HEK293T (cell line): ENCODE measurements at places on chromosomes 3 and 15.

DNA sequence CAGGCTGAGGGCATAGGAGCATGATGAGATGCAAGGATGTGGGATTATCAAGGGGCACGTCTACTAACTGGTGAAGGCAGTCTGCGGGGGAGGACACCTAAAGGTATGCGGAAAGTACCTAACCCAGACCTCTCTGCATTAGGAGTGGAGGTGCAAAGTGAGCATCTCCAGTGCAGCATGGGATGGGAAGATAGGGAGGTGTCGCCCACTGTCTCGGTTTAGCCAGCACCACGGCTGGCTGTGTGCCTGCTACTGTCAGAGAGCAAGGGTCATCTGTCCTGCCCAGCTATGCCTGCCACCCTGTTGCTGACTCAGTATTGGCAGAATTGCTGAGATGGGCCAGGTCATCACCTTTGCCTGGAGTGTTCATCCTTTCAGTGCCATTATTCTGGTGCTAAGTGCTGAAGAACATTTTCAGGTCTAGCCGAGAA is 40.1 kb downstream of the OXNAD1 start:
- no peak for DNase-seq

- no peak for DNase-seq
Measured at GRCh38 chr15:38593524-38593923, 28.9 kb upstream of the RASGRP1 start.

GRCh38 chr3:13876451-13877100 is 3.3 kb downstream of the WNT7A start:
- no peak for DNase-seq

DNA sequence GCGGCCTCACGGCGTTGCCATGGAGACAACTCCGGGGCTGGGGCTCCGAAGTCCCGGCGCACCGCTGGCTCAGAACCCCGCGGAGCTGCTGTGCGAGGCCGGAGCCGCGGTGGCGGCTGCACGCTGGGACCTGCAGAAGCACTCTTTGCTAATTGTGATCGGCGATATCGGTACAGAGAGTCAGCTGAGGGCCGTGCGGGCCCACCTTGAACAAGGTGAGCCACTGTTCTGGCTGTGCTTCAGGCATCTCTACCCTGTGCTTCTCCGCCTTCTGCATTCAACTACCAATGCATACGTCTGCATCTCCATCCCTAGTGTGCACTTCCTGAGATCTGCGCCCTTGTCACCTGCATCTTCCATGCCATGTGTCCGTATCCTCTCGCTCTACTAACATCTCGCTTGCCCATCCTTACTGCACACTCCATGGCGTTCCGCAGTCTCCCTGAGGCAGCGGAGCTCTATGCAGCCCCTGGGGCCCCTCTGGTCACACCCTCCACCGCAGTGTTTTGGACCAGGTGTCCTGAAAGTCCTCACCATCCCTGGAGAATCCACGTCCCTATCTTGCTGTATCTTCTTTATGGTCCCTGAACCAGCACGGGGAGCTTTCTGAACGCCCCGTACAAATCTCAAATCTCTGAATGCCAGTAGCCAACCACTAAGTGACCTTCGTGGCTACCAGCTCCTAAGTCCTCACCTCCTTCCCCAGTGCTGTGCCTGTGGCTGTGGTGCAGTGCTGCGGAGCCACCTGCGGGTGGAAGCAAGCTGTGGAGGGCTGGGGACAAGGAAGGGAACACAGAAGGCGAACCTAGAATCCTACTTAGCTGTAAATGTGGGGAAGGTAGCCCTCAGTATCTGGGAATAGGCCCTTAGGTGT is 6.2 kb upstream of the MAP1A start:
- DNase-seq, result no peak

GRCh38 chr15:92582206-92582605 is 73.4 kb downstream of the FAM174B start:
- no peak for DNase-seq

DNA sequence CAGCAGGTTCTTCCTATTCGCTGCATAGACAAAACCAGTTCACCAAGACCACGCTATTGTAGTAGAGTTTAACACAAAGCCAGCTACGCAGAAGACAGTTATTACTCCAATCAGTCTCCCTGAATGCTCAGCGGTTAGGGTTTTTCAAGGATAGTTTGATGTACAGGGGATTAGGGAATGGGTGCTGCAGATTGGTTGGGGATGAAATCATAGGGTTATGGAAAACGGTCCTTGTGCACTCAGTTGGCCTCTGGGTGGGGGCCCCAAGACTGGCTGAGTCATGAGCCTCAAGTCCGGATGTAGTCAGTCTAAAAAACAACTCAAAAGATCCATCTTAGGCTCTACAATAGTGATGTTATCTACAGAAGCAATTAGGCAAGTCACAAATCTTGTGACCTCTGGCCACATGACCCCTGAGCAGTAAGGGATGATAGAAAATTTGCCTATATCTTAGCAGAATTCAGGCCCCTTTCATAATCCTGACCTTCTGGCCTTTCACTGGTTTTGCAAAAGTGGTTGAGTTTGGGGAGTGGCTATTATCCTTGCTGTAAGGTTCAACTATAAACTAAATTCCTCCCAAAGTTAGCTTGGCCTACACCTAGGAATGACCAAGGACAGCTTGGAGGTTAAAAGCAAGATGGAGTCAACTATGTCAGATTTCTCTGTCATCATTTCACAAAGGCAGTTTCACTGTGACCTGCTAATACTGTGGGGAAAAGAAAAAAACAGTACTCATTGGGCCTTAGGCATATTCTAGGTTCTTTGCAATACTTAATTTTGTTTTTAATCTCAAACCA is 57.7 kb downstream of the LIPC start:
- no peak for DNase-seq

DNA sequence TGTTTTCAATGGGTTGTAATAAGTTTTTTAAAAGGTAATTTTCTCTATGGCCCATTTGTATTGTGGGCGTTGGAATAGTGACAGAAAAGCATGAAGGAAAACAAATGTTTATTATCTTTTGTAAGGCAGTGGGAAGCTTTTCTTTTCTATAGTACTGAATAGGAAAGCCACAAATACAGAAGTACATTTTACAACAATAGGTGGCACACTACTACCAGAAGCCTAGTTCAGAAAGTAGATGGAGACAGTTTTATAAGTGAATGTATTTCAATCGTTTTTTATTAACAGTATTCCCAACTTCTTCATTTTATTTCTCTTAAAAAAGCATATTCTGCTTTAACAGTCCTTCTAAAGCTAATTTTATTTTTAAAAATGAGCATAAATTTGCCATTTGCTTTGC is 296.7 kb downstream of the PTPRG start:
- no peak for DNase-seq

DNA sequence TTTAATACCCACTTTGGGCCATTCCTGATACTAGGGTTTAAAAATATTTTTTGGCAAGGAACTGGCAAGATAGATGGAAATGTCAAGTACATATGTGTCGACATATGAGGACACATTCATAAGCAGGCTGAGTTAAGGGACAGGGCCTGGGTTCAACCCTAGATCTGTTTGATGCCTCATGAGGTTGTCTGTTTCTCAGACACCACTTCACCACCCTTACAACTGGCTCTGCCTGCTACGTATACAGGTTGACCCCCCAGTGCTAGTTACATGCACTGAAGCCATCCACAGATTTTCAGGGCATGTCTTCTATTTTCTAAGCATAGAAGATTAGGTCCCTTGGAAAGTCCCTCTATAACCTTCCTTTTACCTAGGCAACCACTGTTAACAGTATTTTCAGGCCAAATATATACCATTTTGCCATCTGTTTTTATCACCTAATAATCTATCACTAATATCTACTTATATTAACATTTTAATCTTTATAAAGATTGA is 296.7 kb downstream of the PLCL2 start:
- DNase-seq, result no peak

- DNase-seq, result no peak
Measured at GRCh38 chr3:100198579-100199269, 62.1 kb upstream of the TBC1D23 start.

GRCh38 chr3:42368861-42369260 is 41.5 kb downstream of the LYZL4 start:
- no peak for DNase-seq

GRCh38 chr3:143595456-143596077 is 252.7 kb downstream of the SLC9A9 start:
- DNase-seq, result no peak

- DNase-seq, result no peak
Measured at GRCh38 chr3:182808041-182808770, 14.9 kb downstream of the ATP11B start.
